ENCODE measurements at places on chromosomes 2 and 18.
A peak's percentile ranks its signal among the peaks of the same experiment; 100 is the strongest.

GRCh38 chr18:62044490-62045000 lies 142.3 kb downstream of the PIGN start:
- no peak for DNase-seq

GRCh38 chr2:133674066-133674432 lies 105.8 kb upstream of the NCKAP5 start:
- no peak for DNase-seq

DNA sequence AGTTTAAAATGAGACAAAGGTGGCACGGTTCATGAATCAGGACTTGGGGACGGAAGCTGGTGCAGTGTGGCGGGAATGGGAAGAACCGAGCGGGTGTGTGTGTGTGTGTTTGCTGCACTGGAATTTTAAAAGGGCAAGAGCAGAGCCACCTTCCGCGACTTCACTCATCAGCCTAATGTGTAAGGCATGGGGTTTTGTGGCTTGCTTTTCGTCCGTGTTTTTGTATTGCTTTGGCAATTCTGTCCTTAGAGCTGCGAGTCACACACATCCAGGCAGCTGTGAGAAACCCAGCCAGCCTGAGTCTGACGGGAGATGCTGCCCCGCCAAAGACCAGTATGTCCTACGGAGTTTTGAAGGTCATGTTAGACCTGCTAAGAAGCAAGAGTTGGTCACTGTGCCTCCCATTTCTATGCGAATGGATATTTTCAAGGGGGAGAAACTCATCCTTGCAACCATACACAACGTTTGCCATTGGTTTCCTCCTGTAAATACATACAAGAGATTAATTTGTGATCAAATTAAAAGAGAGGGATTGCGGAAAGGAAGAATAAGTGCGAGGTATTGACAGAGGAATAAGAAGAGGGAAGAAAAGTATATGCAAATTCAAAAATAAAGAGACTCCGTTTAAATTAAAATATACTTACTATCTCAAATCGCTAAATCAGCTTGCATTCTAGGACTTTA lies 665 bp upstream of the CACNB4 start:
- peak; percentile 63 for DNase-seq

DNA sequence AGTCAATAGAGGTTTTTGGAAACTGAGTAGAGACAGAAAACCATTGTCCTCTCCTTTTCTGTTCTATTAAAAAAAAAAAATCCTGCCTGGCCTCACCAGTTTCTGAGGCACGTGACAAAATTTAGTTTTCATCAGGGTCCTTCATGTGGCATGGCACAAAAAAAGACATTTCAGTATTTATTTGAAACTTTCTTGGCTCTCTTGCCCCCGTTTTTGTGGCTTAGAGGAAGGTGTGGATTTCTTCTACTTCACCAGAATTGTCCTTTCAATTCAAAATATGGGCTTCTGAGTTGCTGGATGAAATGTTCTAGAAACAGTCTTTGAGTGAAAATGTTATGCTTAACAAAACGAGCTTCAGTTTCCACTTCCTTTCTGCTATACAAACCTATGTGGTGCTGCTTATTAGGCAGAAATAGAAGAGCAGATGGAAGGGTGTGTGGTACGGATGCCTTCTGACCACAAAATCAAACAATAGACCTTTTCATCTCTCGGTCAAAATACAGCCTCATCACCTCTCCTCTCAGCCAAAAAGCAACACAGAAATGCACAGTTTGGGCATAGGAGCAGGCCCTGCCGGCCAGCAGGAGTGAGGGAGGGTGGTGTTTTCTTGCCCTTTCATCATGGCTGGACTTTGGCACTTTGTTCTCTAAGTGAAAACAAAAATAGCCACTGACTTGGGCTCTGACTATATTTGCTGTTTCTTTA lies 89.2 kb downstream of the SH3RF3 start:
- peak; percentile 61 for DNase-seq

GRCh38 chr2:228594012-228594411 lies 412.5 kb upstream of the SPHKAP start:
- no peak for DNase-seq

GRCh38 chr2:74558284-74559230 lies 4.0 kb downstream of the DOK1 start:
- DNase-seq, result no peak

DNA sequence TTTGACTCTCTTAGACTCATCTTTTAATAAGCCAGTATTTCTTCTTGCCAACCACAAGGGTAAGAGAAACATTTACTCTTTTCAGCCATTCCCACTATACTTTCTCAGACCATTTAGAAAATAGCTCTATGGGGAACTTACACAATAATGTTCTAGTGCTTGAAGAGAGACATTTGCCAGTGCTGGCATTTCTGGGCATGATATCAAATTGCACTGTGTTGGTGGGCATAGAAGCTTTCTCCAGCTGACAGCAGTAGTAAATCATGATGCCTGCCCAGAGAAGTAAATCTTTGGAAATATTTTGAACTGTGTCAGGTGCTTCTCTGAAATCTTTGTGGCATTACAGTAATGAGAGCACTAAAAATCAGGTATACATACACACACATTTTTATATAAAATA lies 346.6 kb downstream of the CBLN2 start:
- DNase-seq, result no peak

GRCh38 chr2:239546541-239546940 lies 145.7 kb upstream of the HDAC4 start:
- no peak for DNase-seq

GRCh38 chr2:204015118-204015843 lies 78.7 kb downstream of the ICOS start:
- DNase-seq, result no peak

- DNase-seq, result no peak
These were observed 47.7 kb downstream of the MYOM1 start for GRCh38 chr18:3172097-3172496.

Data from ascending aorta (tissue), 2 donors.